HS-27A (cell line): ENCODE measurements at places on chromosomes 7 and 10.

DNA sequence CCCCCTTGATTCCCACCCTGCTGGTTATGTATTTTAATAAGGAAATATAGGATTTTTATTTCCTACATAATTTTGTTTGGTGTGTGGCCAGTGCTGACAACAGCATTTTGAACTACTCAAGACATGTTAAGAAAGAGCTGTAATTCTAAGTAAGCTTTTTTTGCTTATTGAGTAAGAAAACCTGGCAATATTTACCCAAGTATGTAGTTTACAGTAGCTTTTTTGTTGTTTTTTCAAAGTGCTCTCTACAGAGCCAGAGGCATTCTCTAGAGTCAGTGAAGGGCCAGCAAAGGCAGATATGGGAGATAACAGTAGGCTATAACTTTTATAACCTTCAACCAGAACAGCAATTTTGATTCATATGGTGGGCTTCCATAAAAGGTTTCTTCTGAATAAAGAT, 63.2 kb upstream of the TMEM168 start:
- no peak for DNase-seq

DNA sequence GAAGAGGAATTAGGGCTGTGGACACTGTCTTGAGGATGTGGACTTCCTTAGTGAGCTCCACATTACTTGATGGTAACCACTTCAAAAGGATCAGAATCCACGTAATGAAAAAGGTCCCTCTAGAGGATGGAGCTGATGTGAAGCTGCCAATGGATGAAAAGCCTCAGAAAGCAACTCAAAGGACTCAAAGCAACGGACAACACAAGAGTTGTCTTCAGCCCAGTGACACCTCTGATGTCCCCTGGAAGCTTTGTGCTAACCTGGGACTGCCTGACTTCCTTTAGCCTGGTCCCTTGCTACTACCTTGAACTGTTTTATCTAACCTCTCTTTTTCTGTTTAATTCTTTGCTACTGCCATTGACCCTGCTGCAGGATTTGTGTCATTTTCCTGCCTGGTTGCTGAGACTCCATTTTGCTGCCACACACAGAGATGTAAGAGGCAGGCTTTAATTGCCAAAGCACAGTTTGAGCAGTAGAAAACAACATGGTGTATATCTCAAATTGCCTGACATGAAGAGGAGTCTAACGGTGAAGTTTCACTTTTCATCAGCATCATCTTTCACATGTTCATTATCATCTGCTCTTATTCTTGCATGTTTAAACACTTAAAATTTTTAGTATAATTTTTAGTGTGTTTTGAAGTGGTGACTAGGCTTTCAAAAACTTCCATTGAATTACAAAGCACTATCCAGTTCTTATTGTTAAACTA, 11.1 kb upstream of the SGCE start:
- DNase-seq: no peak

GRCh38 chr7:129889133-129889844, 63.5 kb downstream of the UBE2H start:
- no peak for DNase-seq

DNA sequence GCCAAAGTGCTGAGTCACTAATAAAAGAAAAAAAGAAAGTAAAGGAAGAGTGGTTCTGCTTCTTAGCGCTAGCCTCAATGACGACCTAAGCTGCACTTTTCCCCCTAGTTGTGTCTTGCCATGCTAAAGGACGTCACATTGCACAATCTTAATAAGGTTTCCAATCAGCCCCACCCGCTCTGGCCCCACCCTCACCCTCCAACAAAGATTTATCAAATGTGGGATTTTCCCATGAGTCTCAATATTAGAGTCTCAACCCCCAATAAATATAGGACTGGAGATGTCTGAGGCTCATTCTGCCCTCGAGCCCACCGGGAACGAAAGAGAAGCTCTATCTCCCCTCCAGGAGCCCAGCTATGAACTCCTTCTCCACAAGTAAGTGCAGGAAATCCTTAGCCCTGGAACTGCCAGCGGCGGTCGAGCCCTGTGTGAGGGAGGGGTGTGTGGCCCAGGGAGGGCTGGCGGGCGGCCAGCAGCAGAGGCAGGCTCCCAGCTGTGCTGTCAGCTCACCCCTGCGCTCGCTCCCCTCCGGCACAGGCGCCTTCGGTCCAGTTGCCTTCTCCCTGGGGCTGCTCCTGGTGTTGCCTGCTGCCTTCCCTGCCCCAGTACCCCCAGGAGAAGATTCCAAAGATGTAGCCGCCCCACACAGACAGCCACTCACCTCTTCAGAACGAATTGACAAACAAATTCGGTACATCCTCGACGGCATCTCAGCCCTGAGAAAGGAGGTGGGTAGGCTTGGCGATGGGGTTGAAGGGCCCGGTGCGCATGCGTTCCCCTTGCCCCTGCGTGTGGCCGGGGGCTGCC, at the start of gene IL6:
IL6 (plus strand) TSS at position 294 of the 807 bp plus-strand sequence; CDS start at position 357, 63 bp downstream.
- peak; percentile 80 for DNase-seq

- no peak for DNase-seq
These were observed 348.5 kb upstream of the SHH start for GRCh38 chr7:156160811-156161210.

GRCh38 chr7:30472081-30472783, 6.4 kb downstream of the NOD1 start:
- no peak for DNase-seq

DNA sequence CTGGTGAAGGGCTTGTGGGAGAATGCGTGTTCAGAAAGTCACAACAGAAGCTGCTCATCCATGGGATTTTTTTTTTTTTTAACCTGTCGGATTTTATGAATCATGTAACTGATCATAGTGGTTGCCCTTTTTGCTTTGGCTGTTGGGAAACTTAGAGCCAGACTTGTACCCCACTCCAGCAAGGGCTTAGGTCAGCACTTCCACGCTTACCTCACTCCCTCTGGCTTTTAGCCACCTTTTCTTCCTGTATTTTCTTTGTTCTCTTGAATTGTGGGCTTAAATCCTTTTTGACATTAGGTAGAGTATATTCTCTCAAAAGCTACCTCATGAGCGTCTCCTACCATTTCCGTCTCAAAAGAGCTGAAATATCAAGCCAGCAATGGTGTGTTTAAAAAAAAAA, 113.6 kb upstream of the BTBD16 start:
- DNase-seq: no peak

DNA sequence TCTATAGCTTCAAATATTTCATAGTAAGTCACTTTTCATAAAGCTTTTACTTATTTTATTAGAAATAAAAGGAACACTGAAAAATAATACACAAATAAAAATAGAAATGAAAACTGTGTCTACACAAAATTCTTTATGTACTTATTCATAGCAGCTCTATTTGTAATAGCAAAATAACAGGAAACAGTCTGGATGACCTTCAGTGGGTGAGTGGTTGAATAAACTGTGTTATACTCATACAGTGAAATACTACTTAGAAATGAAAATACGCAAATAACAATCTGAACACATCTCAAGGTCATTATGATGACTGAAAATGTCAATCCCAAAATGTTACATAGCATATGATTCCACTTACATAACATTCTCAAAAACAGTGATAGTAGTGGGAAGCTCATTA, 138.7 kb upstream of the PCLO start:
- DNase-seq: no peak

DNA sequence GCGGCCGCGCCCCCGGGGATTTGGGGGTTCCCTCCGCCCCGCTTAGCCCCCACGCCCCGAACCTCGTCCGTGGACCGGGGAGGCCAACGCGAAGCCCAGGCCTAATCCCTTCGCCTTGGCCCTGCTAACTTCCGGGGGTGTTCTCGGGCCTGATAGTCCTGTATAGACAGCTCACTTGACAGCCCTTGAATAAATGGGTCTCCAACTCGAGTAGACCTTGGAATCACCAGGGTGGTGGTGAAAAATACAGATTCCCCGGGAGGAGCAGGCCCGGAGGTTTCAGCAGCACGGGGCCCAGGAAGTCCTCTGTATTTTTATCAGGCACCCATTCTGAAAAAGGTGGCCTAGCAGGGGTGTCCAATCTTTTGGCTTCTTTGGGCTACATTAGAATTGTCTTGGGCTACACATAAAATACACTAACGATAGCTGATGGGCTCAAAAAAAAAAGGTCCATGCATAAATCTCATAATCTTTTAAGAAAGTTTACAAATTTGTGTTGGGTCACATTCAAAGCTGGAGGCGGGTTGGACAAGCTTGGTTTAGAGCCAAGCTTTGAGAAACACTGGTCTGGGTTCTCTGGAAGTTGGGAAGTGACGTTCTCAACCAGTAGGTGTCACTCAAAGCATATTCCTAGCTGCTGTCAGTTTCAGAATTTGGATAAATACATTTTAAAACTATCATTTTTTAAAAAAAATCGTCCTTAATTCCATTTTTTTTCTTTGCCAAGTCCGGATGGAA, 221.7 kb downstream of the PHTF2 start:
- DNase-seq: peak; percentile 74

- DNase-seq: no peak
These were observed 5.6 kb downstream of the AVL9 start for GRCh38 chr7:32500922-32501341.

DNA sequence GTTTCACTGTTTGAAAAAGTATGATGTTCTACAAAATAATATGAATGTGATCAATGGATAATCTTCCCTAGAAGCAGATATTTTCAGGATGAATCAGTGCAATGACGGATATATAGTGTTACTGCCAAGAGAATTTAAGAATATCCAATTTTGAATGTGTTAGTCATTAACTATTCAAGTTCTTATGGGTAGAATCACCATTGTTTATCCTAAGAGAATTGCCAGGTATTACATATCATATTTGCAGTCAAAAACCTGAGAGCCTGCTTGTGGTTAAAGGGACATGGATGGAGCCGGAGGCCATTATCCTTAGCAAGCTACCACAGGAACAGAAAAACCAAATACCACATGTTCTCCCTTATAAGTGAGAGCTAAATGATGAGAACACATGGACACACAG, 26.9 kb downstream of the AHR start:
- DNase-seq: no peak

- DNase-seq: no peak
These were observed 357.1 kb downstream of the TCERG1L start for GRCh38 chr10:130954326-130954905.

GRCh38 chr10:17954861-17955260, 3.1 kb downstream of the SLC39A12 start:
- DNase-seq: no peak
